ENCODE measurements at places on chromosomes 6 and 20. TPM values are rescaled to one million over a fixed set of nuclear protein-coding genes. Genes with fewer than 3 reads are reported as not detected.

Gene TTK
- total RNA-seq: 54.8 TPM

Gene HAO1
- total RNA-seq: not detected

Gene SNAP25
- total RNA-seq: 5.9 TPM

Gene XKR7
- total RNA-seq: not detected

Gene RHAG
- not detected for total RNA-seq

Gene FAM120B
- 13.8 TPM for total RNA-seq

Gene PTCRA
- not detected for total RNA-seq

Measured in placental pericyte (primary cell).